ENCODE measurements at places on chromosomes 1 and 21.

DNA sequence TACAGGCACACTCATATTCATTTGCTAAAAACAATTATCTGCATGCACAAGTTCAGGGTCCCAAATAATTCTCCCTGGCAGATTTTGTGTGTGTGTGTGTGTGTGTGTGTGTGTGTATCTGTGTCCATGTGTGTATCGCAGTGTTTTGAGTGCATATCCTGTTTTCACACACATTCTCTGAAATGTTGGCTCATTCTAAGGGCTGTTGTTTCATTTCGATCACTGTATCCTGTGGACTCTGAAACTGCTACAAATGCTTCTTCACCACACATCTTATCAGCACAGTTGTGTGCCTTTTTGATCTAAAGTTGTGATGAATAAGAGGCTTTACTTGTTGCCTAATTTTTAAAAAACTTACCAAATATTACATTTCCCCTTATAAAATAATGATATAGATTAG, 34.6 kb downstream of the NR5A2 start:
- no peak for DNase-seq

DNA sequence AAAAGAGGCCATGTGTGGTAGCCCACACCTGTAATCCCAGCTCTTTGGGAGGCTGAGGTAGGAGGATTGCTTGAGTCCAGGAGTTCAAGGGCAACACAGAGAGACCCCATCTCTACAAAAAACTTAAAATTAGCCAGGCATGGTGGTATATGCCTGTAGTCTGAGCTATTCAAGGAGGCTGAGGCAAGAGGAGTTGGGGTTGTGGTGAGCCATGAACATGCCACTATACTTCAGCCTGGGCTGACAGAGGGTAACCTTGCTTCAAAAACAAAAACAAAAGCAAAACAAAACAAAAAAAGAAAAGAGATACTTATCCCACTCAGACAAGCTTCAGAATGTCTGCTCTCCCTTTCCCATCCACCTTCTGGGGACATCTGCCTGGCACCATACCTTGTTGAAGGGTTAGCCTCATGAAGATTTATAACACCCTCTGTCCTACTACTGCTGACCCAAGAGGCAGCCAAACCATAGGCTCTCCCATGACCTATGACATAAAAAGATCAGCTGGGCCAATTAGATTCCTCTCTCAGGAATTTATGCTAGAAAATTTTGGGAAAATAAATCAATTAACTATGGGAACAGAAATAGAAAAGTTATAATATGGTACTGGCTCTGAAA, 13.2 kb downstream of the TMCO1 start:
- no peak for DNase-seq

GRCh38 chr21:35136106-35136505, 87.0 kb upstream of the RUNX1 start:
- no peak for DNase-seq

DNA sequence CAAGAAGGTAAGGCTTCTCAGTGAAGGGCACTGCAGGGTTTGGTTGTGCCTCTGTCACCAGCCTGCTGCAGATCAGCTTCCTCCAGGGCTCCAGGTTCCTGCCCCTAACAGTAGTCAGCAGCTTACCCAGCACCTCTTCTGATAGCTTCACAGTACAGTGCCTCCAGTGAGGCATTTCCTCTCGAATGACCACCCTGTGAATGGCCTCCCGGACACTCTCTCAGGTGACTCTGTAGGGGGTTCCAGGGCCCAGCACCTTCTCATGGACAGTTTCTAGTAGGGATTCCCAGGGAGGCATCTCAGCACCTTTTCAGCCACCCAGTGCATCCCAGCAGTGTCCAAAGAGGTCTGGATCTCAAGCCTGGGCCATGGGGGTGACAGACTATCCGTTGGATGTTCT, 28.4 kb downstream of the USP48 start:
- DNase-seq: no peak

- DNase-seq: peak; percentile 87
Observed at GRCh38 chr21:37787456-37787855, 128.8 kb downstream of the KCNJ6 start.

DNA sequence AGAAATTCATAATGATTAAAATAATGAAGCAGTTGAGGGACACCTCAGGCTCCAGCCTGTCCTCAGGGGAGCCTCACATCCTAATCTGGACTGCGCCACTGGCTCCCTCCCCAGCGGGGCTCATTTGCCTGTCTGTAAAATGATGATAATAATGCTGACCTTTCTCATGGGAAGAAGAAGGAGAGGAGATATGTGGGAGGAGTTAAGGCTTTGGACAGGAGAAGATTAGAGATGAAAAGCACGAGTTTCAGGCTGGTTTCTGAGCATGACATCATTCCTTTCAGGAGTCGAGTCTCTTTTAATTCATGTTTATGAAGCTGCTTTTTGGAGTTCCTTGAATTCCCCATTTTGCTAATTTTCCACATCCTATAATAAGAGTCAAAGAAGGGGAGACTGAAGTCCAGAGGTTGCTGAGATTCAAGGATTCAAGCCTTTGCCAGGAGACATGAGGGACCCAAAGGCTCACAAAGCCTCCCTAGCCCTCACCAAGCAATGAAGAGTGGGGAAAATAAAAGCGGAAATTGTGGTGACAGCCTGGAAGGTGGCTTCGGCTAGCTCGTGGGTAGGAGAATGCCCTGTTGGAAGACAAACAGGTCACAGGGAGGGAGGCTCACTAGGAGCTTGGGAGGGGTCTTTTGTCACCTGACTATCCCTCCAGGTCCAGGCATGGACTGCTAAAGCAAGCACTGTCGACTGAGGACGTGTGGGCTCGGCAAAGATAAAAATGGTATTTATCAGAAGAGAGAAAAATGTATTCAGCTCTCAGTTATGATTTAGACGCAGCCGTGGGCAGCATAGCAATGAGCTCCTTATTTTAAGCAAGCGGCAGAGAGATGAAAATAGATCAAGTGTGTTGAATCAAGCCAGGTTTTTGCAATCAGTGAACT, 27.5 kb upstream of the STMN1 start:
- peak; percentile 41 for DNase-seq

- no peak for DNase-seq
Observed at GRCh38 chr1:107251839-107252238, 111.0 kb downstream of the NTNG1 start.

GRCh38 chr1:119703666-119704450, 7.9 kb upstream of the PHGDH start:
- no peak for DNase-seq

DNA sequence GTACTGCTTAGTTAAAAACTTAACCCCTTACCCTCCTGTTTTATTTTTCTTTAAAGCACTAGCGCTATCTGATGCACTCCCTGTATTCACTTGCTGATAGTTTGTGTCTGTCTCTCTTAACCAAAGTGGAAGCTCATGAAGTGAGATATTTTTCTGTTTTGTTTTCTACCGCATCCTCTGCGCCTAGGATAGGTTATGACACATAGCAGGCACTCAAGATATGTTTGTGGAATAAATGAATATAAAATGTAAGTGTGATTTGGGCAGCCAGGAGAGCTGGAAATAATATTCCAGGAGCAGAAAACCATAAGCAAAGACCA, 49.0 kb upstream of the MRPS6 start:
- DNase-seq: no peak

- no peak for DNase-seq
Observed at GRCh38 chr1:46809904-46810303, 11.1 kb downstream of the CYP4B1 start.

DNA sequence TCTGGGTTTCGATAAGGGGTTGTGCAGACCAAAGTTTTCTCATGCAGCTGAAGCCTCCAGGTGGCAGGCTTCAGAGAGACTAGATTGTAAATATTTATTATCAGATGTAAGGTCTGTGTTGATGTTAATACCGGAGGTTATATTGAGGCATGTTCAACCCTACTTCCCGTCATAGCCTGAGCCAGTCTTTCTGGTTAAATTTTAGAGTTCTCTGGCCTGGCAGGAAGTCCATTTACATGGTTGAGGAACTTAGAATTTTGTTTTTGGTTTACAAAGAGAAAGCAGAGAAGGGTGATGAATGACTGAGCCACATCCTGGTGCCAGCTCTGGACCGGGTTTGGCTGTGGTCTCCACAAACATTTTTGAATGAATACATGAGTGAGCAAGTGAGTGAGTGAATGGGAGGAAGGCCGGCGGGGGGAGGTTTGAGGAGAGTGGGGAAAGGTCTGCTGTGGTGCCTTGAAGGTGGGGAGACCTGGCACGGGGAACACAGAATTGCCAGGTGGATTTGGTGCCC, 218.5 kb downstream of the DISC1 start:
- peak; percentile 41 for DNase-seq

GRCh38 chr1:155003227-155003765, 694 bp downstream of the ZBTB7B start:
- no peak for DNase-seq
